ENCODE measurements at places on chromosomes 16 and 17.

DNA sequence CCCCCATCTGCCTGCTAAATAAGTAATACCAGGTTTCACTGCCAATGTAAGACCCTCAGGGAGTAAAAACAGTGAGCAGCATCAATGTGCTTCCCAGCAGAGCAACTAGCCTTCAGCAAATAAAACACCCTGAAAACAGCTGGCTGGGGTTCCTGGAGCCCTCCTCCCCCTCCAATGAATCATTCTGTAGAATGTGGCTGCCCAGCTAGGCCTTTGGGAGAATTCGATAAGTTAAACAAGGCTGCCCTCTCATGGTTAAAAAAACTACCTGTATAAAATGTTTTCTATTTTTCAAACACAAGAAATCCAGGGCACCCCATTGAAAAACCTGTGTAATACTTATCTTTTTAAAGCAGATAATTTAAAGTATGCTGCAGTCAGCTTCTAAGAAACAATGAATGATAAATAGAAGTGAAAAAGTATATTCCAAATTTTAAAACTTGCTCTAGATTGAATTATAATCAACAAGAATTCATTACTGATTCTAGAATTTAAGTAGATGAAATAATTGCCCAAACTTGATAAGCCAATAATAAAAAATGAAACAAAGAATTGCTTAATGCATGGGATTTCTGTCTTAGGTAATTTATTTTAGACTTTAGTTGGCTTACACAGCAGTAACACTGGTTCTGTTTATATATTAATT lies 9.4 kb upstream of the TOM1L1 start:
- peak; percentile 37 for DNase-seq

DNA sequence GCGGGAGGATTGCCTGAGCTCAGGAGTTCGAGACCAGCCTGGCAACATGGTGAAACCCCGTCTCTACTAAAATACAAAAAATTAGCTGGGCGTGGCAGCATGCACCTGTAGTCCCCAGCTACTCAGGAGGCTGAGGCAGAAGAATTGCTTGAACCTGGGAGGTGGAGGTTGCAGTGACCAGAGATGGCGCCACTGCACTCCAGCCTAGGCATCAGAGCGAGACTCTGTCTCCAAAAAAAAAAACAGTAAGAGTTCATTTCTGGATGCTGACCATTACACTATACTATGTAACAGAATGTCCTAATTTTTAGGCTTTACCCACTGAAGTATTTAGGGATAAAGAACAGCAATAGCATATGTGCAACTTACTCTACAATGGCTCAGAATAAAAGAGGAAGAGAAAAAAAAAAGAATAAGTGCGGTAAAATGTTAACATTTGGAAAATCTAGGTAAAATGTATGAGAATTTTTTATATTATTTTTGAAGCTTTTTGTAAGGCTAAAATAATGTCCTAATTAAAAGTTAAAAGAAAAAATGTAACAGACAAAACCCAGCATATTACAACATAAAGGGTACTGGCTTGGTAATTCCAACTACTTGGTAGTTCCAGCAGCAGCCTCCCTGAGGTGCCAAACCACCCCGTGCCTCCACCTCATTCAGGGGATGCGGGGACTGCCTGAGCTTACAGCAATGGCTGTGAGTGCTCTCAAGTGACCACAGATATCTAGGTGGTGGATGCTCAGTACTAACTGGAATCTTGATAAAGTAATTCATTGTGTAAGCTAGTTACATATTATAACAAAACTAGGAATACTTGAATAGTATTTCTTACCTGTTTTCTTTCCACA lies 10.9 kb downstream of the COPS3 start:
- DNase-seq: peak; percentile 19

DNA sequence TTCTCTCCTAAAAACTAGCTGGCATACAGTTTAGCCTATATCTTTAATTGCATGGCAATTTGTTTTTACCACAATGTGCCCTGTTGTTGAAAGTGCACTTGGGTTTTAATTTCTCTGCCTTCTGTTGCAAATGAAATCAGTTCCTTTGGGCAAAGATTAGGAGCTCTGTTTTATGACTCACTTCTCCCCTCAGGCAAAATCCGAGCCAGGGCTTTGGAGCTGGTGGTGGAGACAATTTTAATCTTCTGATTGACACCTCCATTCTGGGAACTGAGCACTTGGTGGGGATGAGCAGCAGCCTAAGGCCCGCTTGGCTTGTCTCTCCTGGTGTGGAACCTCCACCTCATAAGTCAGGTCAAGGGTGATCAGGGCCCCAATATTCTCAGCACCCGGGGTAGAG lies 13.3 kb upstream of the MYH8 start:
- no peak for DNase-seq

DNA sequence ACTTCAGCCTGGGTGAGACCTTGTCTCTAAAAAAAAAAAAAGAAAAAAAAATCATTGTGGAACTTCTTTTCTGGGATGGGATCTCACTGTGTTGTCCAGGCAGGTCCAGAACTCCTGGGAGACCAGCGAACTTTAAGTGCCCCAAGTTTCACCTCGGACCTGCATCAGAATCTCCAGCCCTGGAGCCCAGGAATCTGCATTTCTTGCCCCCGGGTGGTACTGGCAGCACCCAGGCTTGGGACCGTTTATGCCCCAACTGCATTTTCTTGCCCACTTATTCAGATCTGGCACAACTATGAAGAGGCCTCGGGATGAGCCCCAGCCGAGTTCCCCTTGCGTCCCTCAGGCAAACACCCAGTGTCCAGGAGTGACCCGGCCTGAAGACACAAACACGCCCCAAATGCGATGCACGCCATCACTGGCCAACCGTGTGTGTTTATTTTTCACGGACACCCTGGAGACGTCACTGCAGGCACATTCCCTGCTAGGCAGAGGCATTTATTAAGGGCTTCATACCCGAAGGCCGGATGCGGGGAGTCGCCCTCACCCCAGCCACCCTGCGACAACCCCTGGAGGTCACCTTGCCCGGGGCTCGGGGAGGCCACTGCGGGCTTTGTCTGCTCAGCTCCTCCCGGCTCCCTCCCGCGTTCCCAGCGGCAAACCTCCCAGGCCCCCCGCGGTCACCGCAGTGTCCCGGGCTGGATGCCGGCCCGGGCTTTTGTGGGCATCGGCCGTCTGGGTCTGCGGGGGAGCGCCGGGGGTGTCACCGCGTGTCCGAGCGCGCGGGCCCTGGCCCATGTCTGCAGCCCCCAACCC lies 684 bp upstream of the SPIRE2 start:
- DNase-seq: peak; percentile 32

GRCh38 chr17:20993863-20994778 lies 48.7 kb downstream of the USP22 start:
- no peak for DNase-seq

GRCh38 chr17:48442819-48443218 lies 12.8 kb upstream of the SKAP1 start:
- DNase-seq: peak; percentile 54

DNA sequence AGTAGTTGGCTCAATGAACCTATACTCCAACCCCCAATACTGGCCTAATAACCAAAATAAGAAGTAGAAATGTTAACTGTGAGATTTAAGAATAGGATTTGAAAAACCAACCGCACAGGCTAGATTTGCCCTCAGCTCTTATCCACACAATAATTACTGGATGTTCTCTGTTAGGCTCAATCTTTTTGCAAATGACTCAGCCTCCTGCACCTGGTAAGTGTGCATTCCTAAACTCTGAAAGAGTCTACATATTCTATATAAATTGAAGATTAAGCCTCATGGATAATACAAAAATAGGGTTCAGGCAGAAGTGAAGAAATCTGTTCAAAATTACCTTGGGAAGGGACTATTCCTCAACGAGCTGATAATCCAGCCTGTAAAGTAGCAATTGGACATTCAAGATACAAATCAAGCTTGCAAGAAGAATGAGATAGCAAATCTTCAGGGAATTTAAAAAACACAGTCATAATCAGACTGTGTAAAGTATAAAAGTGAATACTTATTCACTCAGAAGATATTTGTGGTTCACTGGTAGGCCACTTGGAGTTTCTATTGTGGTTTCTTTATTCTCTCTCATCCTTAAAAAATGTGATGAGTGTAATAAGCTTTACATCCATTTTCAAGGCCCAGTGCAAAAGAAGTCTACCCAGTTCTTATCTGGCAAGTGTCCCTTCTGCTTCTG lies 931.9 kb upstream of the SOX9 start:
- no peak for DNase-seq

- DNase-seq: no peak
Observed at GRCh38 chr17:17228521-17229279, 8.3 kb downstream of the FLCN start.

DNA sequence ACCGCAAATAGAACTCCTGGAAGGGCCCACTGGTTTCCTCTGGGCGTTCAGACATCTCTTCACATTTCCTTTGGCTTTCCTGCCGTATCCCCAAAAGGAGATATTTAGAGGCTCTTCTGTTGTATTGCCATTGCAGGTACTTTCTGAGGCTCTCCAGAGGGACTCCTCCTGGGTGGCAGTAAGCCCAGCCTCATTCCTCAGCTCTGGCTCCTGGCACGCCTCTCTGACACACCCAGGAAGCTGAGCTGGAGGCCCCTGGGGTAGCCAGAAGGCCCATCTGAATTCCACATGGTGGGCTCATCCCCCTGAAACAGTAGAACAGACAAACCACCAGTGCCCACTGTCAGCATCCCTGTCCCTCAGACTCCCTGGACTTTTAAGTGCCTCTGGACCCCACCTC lies 206.7 kb downstream of the PARN start:
- DNase-seq: no peak

- peak; percentile 93 for DNase-seq
Observed at GRCh38 chr17:44308320-44308818, at the start of gene RUNDC3A. RUNDC3A (plus strand) TSS chr17:44308601; CDS start chr17:44308833, 232 bp downstream.

DNA sequence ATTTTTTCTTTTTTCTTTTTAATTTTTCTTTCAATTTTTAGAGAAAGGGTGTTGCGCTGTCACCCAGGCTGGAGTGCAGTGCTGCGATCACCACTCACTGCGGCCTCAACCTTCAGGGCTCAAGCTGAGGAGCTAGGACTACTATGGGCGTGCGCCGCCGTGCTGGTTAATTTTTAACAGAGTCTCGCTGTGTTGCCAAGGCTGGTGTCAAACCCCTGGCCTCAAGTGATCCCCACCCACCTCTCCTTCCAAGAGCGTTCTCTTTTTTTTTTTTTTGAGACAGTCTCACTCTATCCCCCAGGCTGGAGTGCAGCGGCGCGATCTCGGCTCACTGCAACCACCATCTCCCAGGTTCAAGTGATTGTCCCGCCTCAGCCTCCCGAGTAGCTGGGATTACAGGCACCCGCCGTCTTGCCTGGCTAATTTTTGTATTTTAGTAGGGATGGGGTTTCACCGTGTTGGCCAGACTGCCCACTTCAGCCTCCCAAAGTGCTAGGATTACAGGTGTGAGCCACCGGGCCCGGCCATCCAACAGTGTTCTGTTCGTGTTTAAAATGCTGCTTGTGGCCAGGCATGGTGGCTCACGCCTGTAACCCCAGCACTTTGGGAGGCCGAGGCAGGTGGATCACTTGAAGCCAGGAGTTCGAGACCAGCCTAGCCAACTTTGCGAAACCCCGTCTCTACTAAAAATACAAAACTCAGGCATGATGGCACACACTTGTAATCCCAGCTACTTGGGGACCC lies 14.5 kb upstream of the RPL13 start:
- DNase-seq: no peak

DNA sequence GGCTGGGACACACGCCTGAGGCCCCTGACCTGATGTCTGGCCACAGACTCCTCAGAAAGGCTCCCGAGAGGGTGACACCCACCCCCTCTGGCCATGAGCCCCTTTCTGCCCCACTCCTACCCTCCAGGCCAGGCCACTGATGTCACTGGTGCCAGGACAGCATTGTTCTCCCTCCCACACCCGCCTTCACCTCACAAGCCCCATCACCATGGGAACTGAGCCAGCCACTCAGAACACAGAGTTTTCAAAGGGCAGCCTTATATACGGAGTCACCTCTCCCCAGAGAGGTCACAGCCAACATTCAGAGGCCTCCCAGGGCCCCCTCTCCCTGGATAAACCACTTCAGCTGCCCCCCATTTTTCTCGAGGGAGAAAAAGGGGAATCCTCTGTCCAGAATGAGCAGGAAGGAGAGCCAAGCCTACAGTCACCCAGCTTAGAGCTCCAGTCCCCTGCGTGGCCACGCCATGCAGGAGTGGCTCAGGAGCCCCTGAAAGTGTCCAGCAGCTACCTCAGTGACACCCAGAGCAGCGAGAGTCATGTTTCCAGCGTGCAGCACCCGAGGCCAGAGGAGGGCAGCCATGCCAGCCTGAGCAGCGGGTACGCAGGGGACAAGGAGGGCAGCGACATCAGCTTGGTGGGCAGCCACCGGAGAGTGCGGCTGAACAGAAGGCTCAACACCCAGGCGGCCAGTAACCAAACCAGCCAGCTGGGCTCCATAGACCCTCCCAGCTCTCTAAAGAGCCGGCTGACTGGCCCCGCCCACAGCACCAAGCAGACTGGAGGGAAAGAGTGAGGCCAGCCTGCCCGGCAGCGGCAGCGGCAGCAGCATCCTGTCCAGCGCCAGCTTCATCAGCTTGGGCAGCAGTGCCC lies at the start of gene C16orf82:
Gene C16orf82, plus strand, starts transcription at position 260 of the 870 bp plus-strand sequence.
- no peak for DNase-seq

DNA sequence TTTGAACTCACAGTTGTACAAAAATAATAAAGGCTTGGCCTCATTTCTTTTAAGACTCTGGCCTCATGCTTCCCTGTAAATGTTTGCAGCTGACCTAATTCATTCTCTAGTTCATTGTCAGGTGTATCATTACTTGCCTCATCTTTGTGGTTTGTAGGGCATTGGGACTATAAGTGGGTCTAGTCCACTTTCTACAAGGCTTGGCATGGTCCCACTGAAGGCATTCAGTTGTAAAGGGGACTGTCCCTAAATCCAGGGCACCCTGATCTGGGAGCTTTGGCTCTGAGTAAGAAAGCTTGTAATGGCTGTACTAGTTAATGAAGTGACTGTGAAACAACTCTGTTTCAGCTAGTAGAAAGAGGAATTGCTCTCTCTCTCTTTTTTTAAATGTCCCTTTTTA lies 2.7 kb downstream of the KCTD2 start:
- DNase-seq: no peak

- no peak for DNase-seq
Observed at GRCh38 chr17:17118399-17118798, 76.1 kb downstream of the MPRIP start.

DNA sequence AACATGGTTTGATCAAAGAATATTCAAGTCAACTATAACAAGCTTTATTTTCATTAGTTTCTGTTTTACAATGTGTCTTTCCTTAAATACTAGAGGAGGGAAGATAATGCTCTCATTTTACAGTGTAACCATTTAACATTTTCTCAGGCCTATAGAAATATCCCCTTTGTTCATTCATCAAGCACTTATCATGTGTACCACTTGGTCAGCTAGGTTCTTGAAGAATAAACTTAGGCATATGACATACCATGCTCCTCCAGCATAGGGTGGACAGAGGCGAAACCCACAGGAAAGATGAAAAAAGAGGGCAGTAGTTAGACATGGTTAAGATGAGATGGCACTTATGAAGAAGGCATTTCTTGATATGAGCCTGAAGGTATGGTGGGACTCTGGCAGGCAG lies 34.0 kb upstream of the HLF start:
- no peak for DNase-seq
